ENCODE measurements at places on chromosomes 2 and 18.

DNA sequence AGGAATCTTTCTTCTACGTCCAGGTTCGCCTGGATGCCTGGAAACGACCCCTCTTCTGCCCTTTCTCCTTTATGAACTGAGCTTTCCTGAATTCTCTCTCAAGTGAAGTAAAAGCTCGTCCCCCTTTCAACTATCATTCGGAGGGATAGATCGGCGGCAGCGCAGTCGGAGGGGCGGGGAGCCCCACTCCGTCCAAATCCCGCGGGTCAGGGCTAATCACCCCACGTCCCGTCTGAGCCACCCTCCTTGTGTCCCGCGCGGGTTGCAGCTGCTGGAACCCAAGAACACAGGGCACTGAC, 367 bp downstream of the FBXO48 start:
- no peak for DNase-seq

DNA sequence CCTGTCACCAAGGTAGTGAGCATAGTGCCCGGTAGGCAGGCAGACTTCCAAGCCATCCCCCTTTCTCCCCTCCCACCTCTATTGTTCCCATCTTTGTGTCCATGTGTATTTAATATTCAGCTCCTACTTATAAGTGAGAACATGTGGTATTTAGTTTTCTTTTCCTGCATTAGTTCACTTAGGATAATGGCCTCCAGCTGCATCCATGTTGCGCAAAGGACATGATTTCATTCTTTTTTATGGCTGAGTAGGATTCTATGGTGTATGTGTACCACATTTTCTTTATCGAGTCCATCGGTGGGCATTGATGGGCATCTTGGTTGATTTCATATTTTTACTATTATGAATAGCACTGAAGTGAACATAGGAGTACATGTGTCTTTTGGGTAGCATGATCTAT, 35.3 kb downstream of the MMADHC start:
- DNase-seq = no peak

GRCh38 chr2:152304836-152305235, 30.1 kb upstream of the FMNL2 start:
- no peak for DNase-seq

DNA sequence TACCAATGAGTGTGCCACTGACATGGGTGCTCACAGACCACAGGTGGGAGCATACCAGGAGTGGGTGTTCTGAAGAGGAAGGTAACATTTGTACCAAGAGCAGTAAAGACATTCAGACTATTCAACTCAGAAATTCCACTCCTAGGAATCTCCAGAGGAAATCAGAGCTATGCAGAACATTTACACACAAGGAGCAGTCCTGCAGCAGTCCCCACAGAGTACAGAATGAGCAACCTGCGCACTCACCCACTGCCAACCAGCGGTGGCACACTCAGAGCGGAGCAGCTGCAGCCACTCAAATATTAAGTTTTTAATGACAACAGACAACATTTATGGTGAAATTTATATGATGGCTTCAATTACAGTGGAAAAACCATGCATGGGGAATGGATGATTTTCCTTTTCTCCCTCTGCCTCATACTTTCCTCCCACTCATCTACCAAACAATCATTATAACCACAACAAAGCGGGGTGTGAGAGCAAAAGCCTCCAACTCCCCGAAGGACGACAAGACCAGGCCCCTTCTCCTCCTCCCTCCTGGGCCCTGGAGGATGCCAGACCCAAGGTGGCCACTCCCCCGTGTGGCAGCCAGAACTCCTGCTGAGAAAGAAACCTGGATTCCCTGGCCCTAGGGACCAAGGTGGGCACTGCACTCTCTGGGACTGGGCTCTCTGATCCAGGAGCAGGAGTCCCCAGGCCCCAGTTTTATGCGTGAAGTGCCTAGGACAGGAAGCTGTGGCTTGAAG, 5.4 kb downstream of the HS6ST1 start:
- no peak for DNase-seq

DNA sequence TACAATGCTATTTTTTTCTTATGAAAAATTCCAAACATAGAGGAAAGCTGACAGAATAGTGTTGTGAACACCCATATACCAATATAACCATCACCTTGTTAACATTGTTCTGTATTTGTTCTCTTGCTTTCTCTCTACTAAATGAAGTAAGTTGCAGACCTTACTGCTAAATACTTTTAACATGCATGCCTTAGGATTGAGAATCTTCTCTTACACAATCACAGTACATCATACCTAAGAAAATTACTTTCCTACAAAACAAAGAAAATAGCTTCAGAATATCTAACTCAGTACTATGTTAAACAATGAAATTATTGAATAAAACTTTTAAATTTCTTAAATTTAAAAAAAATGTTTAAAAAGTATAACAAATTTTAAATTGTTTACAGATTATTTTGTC, 136.5 kb downstream of the UBR3 start:
- DNase-seq = no peak

DNA sequence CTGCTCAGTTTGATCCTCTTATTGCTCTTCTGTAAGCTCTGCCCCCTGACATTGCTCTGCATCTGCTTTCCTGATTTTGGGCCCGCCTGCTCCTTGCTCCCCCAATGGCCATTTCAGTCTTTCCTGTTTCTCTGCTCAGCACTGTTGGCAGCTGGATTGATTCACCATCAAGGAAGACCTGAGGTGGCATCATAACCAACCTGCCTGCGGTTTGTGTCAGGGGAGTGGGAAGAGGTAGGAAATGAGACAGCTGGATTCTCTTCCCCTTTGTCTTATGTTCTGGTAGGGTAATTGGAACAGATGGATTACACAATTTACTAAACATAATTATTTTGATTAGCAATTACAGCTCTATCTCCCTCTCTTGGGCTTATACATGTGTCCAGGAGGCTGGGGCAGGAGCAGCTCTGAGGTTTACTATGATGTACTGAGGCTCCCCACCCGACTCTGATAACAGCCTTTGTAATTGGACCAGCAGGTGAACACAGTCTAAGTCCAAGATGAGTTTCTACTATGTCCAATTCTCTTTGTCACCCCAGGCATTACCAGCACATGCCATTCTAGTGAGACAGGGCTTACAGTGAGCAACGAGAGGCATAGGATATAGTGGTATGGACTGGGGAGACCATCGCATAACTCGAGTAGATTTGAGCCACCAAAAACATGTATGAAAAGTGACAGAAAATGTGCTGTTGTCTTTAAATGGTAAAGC, 151.8 kb upstream of the MMADHC start:
- no peak for DNase-seq

- no peak for DNase-seq
Measured at GRCh38 chr2:185700883-185701282, 37.7 kb upstream of the FSIP2 start.

- no peak for DNase-seq
Measured at GRCh38 chr18:77090546-77091174, 41.9 kb downstream of the MBP start.

GRCh38 chr2:160408959-160409291, 84.7 kb downstream of the RBMS1 start:
- DNase-seq = no peak

Measured in suppressor macrophage treated with lipopolysaccharide for 4 hours (primary cell).